Activated T-helper 1 cell treated with anti-CD3 and anti-CD28 coated beads, Interleukin-2, amount 50 U/mL, for 16 hours (primary cell): ENCODE measurements at places on chromosomes 7 and 10.

GRCh38 chr10:110681023-110681681, 37.0 kb downstream of the RBM20 start:
- DNase-seq, result no peak

- no peak for DNase-seq
Observed at GRCh38 chr10:10235003-10235402, 782.7 kb upstream of the CELF2 start.

- DNase-seq, result no peak
Observed at GRCh38 chr10:84047258-84048010, 91.9 kb upstream of the GHITM start.

GRCh38 chr7:92464515-92464914, 13.2 kb downstream of the ERVW-1 start:
- DNase-seq, result no peak

- no peak for DNase-seq
Observed at GRCh38 chr10:74837743-74838142, 11.3 kb downstream of the KAT6B start.

GRCh38 chr7:82481499-82482097, 38.0 kb upstream of the CACNA2D1 start:
- no peak for DNase-seq

DNA sequence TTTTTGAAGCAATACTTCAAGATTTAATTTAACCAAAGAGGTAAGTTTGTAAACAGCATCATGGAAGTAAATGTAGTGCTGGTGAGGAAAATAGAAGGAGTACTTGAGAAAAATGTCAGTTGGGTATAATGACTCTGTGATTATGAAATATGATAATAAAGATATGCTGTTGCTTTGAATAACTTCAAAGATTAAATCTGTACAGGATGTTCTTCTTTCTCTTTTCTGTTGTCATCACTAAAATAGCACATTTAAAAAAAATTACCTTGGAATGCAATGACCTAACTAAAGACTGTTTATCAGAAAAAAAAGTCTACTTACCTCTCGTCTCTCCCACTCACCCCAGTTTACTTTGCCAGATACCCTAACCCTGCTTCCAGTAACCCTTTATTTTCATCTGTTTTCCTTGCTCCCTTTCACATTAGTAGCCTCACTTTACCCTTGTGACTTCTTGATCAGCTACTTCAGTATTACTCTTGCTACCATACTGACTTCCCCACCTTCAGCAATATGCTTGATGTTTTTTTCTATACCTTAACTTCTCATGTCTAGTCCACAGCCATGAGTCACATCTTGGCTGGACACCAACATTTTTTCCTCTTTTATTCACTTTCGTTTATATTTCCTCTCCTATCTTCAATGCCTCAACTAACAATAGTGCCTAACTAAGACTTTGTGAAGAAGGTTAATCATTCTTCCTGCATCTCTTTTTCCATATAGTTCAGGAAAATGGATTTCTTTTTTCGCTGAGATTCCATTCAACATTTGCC, 29.7 kb upstream of the TAS2R16 start:
- DNase-seq, result no peak

DNA sequence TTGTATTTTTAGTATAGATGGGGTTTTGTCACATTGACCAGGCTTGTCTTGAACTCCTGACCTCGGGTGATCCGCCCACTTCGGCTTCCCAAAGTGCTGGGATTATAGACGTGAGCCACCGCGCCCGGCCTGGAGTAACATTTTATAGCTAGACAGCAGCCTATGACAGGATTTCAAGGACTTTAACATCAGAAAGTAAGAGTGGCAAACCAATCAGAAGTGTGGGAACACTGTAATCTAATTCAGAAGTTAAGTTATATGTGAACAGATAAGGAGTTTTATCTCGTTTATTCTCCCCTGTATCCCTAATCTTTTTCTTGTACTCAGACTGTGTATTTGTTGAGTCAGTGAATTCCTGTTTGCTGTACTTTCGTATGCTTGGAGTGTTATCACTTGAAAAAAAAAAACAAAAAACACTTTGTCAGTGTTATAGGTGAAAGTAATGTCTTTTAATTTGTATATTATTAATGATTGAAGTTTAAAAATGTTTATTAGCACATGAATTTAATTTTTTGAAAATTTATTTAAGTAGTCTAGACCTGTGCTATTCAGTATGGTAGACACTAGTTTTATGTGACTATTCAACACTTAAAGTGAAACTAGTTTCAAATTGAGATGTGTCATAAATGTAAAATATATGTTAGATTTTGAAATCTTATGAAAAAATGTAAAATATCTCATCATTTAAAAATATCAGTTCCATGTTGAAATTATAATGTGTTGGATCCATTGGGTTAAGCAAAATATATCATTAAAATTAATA, 38.6 kb downstream of the RSBN1L start:
- no peak for DNase-seq
